Left lung (tissue), 14 donors: ENCODE measurements at places on chromosomes 2 and 18. TPM values are rescaled to one million over a fixed set of nuclear protein-coding genes. Genes with fewer than 3 reads are reported as not detected.

Gene ZSWIM2
- not detected for total RNA-seq

Gene CAPN14
- total RNA-seq = 0.23 TPM

Gene CD302
- total RNA-seq = 55.8 TPM

Gene MEIS1
- 57.6 TPM for total RNA-seq

Gene POMC
- 1.5 TPM for total RNA-seq

Gene DNAJC27
- 5.0 TPM for total RNA-seq

- no peak overlapping the region for H3K4me3 ChIP-seq
- peaks cover 7% of the 10 kb centered on the region for H3K4me1 ChIP-seq
- no peaks in the 10 kb centered on the region for H3K27me3 ChIP-seq
- DNase-seq = peak; percentile 69
These were observed 5.6 kb upstream of the HDAC4 start for GRCh38 chr2:239406316-239406995.

- no peaks in the 10 kb centered on the region for H3K36me3 ChIP-seq
- H3K27me3 ChIP-seq = no peaks in the 10 kb centered on the region
- no peak overlapping the region for H3K27ac ChIP-seq
These were observed 738.6 kb downstream of the ERBB4 start for GRCh38 chr2:211800001-211800400.

DNA sequence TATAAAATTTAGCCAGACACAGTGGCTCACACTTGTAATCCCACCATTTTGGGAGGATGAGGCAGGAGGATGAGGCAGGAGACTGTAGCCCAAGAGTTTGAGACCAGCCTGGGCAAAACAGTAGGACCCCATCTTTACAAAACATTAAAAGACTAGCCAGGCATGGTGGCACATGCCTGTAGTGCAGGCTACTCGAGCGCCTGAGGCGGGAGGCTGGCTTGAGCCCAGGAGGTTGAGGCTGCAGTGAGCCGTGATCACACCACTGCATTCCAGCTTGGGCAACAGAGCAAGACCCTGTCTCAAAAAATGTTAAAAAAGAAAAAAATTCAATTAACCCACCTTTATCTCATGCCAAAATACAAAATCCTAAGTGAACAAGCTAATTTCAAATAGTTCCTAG, 4.0 kb downstream of the REV1 start:
- H3K4me3 ChIP-seq = no peak overlapping the region
- H3K4me1 ChIP-seq = peaks cover 4% of the 10 kb centered on the region
- H3K27ac ChIP-seq = no peak overlapping the region

GRCh38 chr2:233223059-233223894, 28.2 kb upstream of the ATG16L1 start:
- no peak overlapping the region for H3K27ac ChIP-seq
- no peaks in the 10 kb centered on the region for H3K4me1 ChIP-seq
- no peak for DNase-seq
- no peaks in the 10 kb centered on the region for H3K27me3 ChIP-seq
- H3K36me3 ChIP-seq = no peaks in the 10 kb centered on the region

GRCh38 chr2:45872211-45872610, 220.7 kb downstream of the PRKCE start:
- H3K4me3 ChIP-seq = no peak overlapping the region
- H3K36me3 ChIP-seq = no peaks in the 10 kb centered on the region
- peaks cover 7% of the 10 kb centered on the region for H3K4me1 ChIP-seq
- DNase-seq = no peak
- H3K27ac ChIP-seq = no peak overlapping the region

GRCh38 chr2:180010701-180011100, 3.6 kb upstream of the CWC22 start:
- H3K27me3 ChIP-seq = no peaks in the 10 kb centered on the region
- H3K27ac ChIP-seq = no peak overlapping the region
- DNase-seq = no peak
- H3K4me3 ChIP-seq = no peak overlapping the region
- H3K4me1 ChIP-seq = peaks cover 9% of the 10 kb centered on the region

- H3K27me3 ChIP-seq = no peaks in the 10 kb centered on the region
- H3K27ac ChIP-seq = no peak overlapping the region
- H3K4me1 ChIP-seq = no peaks in the 10 kb centered on the region
- DNase-seq = peak; percentile 59
These were observed 62.7 kb downstream of the CCDC74A start for GRCh38 chr2:131590366-131590765.

DNA sequence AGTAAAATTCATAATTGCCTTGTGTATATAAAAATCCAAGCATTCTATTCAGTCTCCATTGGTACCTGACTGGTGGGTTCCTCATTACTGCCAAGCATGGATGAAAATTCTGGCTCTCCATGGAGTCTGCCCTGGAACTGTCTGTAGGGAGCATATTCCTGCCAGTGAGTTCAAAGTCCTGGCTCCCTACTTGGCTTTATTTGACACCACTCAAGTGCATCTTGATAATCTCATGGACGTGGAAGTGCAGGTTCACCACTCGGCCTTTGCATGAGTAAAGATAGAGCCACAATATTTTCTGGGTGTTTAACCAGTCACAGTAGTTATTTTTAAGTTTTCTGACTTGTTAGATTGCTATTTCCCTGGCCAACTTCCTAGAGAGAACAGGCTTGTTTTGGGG, 63.5 kb downstream of the CNTNAP5 start:
- no peaks in the 10 kb centered on the region for H3K36me3 ChIP-seq
- no peak for DNase-seq
- H3K4me3 ChIP-seq = no peak overlapping the region
- H3K27me3 ChIP-seq = no peaks in the 10 kb centered on the region
- H3K4me1 ChIP-seq = no peaks in the 10 kb centered on the region

DNA sequence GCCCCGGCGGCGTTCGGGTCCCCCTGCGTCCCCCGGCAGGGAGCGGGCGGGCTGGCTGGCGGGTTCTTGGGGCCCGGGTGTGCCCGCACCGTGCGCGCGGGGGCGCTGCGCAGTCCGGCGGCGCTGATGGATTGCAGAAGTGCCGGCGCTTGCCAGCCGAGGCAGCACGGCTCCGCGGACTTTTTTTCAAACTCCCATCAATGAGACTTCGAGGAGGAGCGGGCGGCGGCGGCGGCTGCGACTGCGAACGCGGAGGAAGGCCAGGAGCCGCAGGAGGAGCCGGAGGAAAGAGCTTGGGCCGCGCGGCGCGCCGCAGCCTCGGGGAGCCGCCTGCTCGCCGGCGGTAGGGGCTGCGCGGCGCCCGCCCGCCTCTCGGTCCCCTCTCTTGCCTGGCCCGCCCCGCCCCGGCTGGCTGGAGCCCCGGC, at the start of gene GLI2:
GLI2 (plus strand) TSS at position 123 of the 425 bp plus-strand sequence. CDS start 61,453 bp downstream, outside the sequence.
- H3K36me3 ChIP-seq = no peaks in the 10 kb centered on the region
- peaks cover 19% of the 10 kb centered on the region for H3K4me1 ChIP-seq
- peak within 1 kb of the TSS; percentile 35 for H3K4me3 ChIP-seq
- DNase-seq = peak; percentile 64
- H3K27ac ChIP-seq = peak within 1 kb of the TSS; percentile 76
- peaks cover 97% of the 10 kb centered on the region for H3K27me3 ChIP-seq

DNA sequence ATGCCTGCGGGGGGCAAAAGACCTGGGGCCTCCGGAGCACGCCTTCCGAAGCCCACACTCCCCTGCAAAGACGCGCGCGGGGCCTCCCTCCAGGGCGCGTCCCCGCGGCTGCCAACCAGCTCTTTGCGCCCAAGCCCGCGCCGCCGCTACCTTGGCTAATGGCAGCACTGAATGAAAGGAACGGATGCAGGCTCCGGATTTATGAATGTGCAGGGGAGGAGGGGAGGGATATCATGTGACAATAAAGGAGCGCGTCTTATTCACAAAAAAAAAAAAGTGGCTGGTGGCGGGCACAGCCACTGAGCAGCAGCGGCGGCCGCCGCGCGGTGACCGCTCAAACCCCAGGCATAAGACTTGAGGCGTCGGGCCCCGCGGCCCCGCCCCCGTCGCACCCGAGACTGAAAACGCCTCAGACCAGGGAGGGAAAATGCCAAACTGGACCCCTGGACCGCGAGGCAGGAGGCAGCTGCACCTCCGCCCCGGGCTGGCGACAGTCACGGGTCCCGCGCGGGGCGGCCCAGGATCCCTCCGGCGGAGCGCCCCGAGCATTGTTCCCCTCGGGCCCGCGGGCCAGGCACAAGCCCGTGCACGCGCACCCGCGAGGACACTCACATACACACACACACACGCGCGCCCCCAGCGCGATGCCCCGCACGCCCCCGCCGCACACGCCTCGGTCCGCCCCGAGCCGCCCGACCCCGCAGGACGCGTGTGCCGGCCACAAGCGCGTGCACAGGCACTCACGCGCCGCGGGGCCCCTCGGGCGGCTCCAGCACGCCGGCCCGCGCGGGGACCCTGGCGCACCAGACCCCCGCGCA, 1.6 kb downstream of the SPRED2 start:
- H3K36me3 ChIP-seq = no peaks in the 10 kb centered on the region
- peak overlapping the region; percentile 85 for H3K27ac ChIP-seq
- H3K4me3 ChIP-seq = peak overlapping the region; percentile 95

DNA sequence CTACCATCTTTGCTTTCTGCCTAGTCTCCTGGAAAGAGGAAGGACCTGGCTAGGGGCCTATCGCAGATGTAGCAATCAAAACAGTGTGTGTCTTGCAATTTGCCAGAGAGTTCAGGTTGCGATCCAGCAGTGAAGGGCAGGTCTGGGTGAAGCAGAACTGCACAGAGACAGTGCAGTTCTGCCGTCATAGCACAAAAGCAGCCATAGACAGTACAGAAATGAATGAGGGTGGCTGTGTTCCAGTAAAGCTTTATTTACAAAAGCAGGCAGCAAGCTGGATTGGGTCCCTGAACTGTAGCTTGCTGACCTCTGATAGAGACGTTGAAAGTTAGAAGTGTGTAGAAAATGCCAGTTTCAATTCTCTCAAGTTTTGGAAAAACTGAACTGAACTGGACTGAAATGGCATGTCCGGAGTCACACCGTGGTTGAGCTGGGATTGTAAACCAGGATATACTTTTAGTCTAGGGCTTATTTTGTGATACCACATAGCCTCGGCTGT, 186.8 kb downstream of the LTBP1 start:
- no peaks in the 10 kb centered on the region for H3K27me3 ChIP-seq
- no peak overlapping the region for H3K4me3 ChIP-seq
- H3K4me1 ChIP-seq = peaks cover 30% of the 10 kb centered on the region
- H3K36me3 ChIP-seq = no peaks in the 10 kb centered on the region
- H3K27ac ChIP-seq = peak overlapping the region; percentile 48

DNA sequence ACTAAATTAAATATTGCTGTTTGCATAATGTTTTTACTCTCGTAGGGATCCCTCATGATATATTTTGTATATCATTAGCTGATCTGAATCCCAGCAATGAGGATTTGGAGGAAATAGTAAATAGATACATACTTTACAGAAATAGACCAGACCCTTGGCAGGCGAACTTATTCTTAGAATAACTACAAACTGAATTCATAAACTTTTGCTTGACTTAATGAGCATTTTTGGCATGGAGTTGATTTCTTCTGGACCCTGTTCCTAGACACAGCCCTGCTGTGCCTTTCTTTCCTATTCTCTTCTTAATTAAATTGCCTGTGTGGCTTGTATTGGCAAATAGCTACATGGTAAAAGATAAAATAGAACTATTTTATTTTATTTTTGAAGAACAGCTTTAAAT, 145.9 kb downstream of the GREB1L start:
- no peaks in the 10 kb centered on the region for H3K36me3 ChIP-seq
- no peak overlapping the region for H3K27ac ChIP-seq
- H3K27me3 ChIP-seq = no peaks in the 10 kb centered on the region
- no peak overlapping the region for H3K4me3 ChIP-seq
- no peaks in the 10 kb centered on the region for H3K4me1 ChIP-seq

GRCh38 chr2:200405599-200406298, 99.3 kb downstream of the SPATS2L start:
- H3K27me3 ChIP-seq = no peaks in the 10 kb centered on the region
- DNase-seq = no peak
- H3K36me3 ChIP-seq = no peaks in the 10 kb centered on the region
- H3K4me1 ChIP-seq = peaks cover 18% of the 10 kb centered on the region

- DNase-seq = peak; percentile 63
- H3K4me3 ChIP-seq = no peak within 1 kb of the TSS
- H3K27ac ChIP-seq = no peak within 1 kb of the TSS
- H3K27me3 ChIP-seq = no peaks in the 10 kb centered on the region
- H3K4me1 ChIP-seq = no peaks in the 10 kb centered on the region
- no peaks in the 10 kb centered on the region for H3K36me3 ChIP-seq
These were observed at the start of gene VWC2L for GRCh38 chr2:214410918-214411554. Gene VWC2L, plus strand, starts transcription at chr2:214411054. Its CDS starts 3,140 bp downstream, at chr2:214414194.

DNA sequence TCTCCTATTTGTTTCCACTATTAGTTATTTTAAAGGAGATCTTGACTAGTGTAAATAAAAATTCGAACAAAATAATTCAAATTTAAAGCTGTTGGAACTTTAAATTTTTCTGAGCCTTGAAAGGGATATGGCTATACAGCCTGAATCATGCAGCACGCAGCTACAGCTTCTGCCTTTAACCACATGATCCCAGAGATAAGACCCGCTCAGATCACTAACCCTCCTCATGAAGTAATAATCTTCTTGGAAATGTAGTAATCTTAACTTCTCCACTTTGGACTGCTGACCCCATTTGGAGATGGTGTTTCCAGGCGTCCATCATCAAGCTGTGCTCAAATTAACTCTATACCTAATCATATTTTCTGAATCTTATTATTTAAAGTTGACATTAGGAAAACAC, 336.6 kb downstream of the DSC3 start:
- no peaks in the 10 kb centered on the region for H3K4me1 ChIP-seq
- no peak for DNase-seq
- no peaks in the 10 kb centered on the region for H3K27me3 ChIP-seq
- H3K4me3 ChIP-seq = no peak overlapping the region
- H3K36me3 ChIP-seq = no peaks in the 10 kb centered on the region

- no peak for DNase-seq
- no peak overlapping the region for H3K27ac ChIP-seq
- H3K36me3 ChIP-seq = no peaks in the 10 kb centered on the region
- H3K4me3 ChIP-seq = no peak overlapping the region
These were observed 58.1 kb downstream of the MYO3B start for GRCh38 chr2:170235860-170236679.

DNA sequence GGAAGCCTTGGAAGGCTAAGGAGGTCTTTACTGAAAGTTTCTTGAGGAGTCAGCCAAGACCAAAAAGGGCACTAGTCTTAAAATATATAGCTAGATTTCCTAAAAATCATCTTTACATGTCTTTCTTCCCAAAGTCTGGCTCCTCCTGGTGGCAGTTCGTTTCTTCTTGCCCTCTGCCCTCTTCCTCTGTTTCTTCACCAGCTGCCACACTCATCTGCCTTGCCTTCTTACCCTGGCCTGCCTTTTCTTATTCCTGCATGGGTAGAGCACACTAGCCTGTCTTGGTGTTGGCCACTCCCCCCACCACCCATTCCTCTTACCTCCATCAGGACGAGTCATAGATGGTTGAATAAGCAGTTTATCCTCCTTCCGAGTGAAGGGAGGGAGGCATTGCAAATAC, 129.8 kb downstream of the RAPGEF4 start:
- no peak overlapping the region for H3K4me3 ChIP-seq
- no peaks in the 10 kb centered on the region for H3K36me3 ChIP-seq
- no peak overlapping the region for H3K27ac ChIP-seq
- H3K27me3 ChIP-seq = peaks cover 6% of the 10 kb centered on the region
- no peak for DNase-seq

DNA sequence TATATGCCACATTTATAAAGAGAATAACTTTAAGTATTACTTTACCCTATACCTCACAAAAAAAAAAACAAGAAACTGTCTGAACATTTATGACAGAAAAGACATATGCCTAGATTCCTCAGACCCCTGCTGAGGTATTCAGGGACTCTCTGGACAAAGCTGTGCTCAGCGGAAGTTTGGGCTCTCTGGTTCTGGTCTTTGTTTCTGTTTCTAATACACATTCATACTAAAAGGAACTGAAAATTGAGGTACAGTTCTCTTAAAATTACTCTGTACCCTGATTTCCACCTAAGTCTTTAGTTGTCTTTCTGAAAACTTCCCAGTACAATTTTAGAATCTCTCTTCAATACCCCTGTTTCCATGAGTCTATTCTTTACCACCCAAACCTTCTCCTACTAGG, 160.3 kb downstream of the IKZF2 start:
- no peaks in the 10 kb centered on the region for H3K4me1 ChIP-seq
- H3K27ac ChIP-seq = no peak overlapping the region
- no peaks in the 10 kb centered on the region for H3K27me3 ChIP-seq
- no peaks in the 10 kb centered on the region for H3K36me3 ChIP-seq
- H3K4me3 ChIP-seq = no peak overlapping the region
- DNase-seq = no peak
